Thymus (tissue), 14 donors: ENCODE measurements at places on chromosomes 1 and 21.

- no peaks in the 10 kb centered on the region for H3K4me1 ChIP-seq
- DNase-seq, result no peak
- H3K27ac ChIP-seq, result no peak overlapping the region
- H3K36me3 ChIP-seq, result no peaks in the 10 kb centered on the region
Observed at GRCh38 chr1:17375651-17376050, 3.7 kb downstream of the PADI6 start.

GRCh38 chr1:233394860-233395717 lies 67.6 kb downstream of the MAP3K21 start:
- DNase-seq, result no peak
- no peak overlapping the region for H3K27ac ChIP-seq
- H3K27me3 ChIP-seq, result no peaks in the 10 kb centered on the region
- no peak overlapping the region for H3K4me3 ChIP-seq
- H3K4me1 ChIP-seq, result no peaks in the 10 kb centered on the region
- H3K36me3 ChIP-seq, result no peaks in the 10 kb centered on the region

DNA sequence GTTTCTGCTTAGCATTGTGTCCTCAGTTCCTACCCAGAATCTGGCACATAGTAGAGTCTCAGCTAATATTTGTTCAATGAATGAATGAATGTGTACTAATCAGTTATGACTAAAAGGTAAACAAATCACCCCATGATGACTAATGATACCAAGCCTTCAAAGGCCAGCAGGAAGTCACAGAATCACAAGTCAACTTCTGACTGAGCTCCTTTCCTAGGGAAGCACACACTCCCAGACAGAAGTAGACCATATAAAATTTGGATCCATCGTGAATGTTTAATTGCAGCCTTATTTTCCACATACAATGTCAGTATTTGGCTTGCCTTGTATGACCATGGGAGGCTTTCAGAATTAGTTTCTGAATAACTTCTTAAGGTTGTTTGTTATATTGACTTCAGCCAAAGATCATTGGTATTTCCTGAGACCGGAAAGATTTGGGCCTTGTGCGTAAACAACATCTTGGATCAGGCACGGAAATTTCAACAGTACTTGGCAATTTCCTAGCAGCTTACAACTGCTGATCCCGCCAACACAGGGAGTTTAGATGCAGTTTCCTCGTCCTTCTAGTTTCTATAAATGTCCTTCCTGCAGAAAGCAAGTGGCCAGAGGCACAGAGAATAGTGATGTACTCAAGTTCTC lies 185.9 kb upstream of the ATP1B1 start:
- H3K27ac ChIP-seq, result no peak overlapping the region
- H3K36me3 ChIP-seq, result no peaks in the 10 kb centered on the region
- no peaks in the 10 kb centered on the region for H3K4me1 ChIP-seq
- DNase-seq, result no peak
- no peaks in the 10 kb centered on the region for H3K27me3 ChIP-seq
- H3K4me3 ChIP-seq, result no peak overlapping the region

DNA sequence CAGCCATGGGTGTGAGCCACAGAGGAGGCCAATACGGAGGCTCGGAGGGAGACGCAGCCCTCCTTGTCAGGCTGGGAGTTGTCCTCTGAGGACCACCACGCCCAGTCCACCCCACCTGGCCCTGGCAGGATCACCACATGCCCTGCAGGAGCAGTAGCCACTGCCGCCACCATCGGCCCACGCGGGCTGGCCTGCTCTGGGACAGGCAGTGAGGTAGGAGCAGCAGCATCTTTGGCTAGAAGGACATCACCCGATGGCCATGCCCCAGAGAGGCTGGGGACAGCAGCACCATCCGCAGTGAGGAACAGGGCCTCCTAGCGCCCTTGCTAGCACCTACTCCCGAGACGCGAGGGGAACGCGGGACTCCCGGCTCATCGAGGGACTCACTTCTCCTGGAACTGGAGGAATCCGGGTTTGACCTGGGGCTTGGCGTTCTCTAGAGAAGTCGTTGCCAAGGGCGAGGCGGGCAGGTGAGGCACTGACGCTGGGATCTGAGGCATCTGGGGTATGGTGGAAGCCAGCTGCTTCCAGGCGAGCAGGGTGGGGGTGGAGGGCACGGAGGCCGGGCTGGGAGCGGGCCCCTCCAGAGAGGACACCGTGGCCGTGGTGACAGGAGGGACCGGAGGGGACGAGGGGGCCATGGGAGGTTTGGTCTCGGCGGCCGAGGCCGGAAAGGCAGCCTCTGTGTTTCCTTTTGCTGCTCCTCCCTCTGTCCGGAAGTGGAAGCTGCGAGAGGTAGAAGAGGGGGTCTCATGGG lies 148.9 kb downstream of the CASZ1 start:
- DNase-seq, result no peak
- no peak overlapping the region for H3K4me3 ChIP-seq
- H3K36me3 ChIP-seq, result peaks cover 18% of the 10 kb centered on the region
- H3K27ac ChIP-seq, result no peak overlapping the region

DNA sequence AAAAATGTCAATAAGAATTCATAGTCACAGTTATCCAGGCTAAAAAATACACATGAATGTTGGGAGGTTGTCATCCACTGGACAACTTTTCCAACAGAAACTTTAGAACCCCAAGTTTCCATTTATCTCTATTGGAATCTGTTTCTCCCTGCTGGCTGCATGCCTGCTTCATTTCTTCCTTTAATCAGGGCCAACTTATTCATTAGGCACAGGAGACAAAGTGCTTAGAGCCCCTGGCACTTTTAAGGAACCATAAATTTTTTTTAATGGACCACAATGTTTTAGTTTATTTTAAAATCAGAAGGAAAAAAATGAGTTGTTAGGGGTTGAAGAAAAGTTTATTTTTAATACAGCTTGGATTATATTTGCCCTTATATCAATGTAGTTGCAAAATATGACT lies 26.7 kb upstream of the C2CD2 start:
- H3K36me3 ChIP-seq, result no peaks in the 10 kb centered on the region
- H3K27me3 ChIP-seq, result no peaks in the 10 kb centered on the region
- no peaks in the 10 kb centered on the region for H3K4me1 ChIP-seq
- DNase-seq, result no peak

- H3K4me3 ChIP-seq, result peak within 1 kb of the TSS; percentile 47
- H3K27me3 ChIP-seq, result peaks cover 23% of the 10 kb centered on the region
- H3K36me3 ChIP-seq, result no peaks in the 10 kb centered on the region
Observed at GRCh38 chr1:35573198-35574124, at the start of gene TFAP2E. Gene TFAP2E, plus strand, starts transcription at chr1:35573314. Its CDS starts 264 bp downstream, at chr1:35573578.

- H3K4me3 ChIP-seq, result no peak overlapping the region
- H3K27me3 ChIP-seq, result peaks cover 76% of the 10 kb centered on the region
- H3K4me1 ChIP-seq, result peaks cover 2% of the 10 kb centered on the region
- DNase-seq, result no peak
- H3K36me3 ChIP-seq, result no peaks in the 10 kb centered on the region
- H3K27ac ChIP-seq, result no peak overlapping the region
Observed at GRCh38 chr1:6239950-6240768, 3.8 kb upstream of the HES3 start.

- no peaks in the 10 kb centered on the region for H3K27me3 ChIP-seq
- no peaks in the 10 kb centered on the region for H3K4me1 ChIP-seq
Observed at GRCh38 chr1:238647877-238648276, 738.5 kb upstream of the CHRM3 start.

- H3K4me3 ChIP-seq, result no peak overlapping the region
- no peaks in the 10 kb centered on the region for H3K36me3 ChIP-seq
- H3K27me3 ChIP-seq, result no peaks in the 10 kb centered on the region
- H3K27ac ChIP-seq, result no peak overlapping the region
- DNase-seq, result no peak
Observed at GRCh38 chr1:232768793-232769192, 36.4 kb upstream of the MAP10 start.

DNA sequence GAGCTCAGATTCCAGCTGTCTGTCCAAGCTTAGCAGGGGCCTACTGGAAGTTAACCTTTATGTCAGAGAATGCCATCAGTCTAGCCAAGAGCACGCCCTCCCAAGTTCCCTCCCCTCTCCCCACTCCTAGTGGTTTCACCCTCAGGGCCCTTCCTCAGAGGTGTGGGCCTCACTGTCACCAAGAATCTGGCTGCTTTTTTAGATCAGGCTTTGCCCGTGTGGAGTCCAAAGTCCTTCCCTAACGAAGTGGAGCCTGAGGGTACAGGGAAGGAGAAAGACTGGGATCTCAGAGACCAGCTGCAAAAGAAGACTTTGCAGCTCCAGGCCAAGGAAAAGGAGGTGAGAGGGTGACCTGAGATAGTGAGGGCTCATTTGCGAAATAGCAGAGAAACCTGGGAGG lies 4.1 kb downstream of the C1orf74 start:
- no peak overlapping the region for H3K4me3 ChIP-seq
- H3K27ac ChIP-seq, result no peak overlapping the region
- H3K36me3 ChIP-seq, result peaks cover 40% of the 10 kb centered on the region
- H3K27me3 ChIP-seq, result no peaks in the 10 kb centered on the region
- DNase-seq, result no peak
- peaks cover 10% of the 10 kb centered on the region for H3K4me1 ChIP-seq

DNA sequence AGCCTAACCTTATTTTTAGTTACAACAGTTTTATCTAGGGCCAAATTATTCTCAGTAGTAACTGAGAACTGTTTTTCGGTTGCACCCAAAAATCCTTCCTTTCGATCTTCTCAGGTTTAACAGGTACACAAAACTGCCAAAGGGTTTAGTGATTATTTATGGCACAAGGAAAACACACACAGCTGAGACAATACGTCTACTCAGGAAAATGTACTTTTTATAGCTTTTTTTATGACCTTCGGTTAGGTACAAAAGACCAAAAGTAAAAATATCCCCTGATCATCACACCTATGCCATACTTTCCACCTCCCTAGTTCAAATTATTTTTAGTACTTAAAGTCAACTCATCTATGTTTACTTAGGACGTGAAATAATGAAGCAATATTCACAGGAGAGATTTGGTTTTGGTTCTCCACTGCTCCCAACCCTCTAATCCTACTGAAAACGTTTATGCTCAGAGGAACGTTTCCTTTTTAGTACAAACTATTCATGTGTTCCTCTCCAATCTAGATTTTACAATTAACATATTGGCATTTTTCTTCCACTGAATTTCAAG lies 48.7 kb downstream of the TTLL7 start:
- no peaks in the 10 kb centered on the region for H3K27me3 ChIP-seq
- no peaks in the 10 kb centered on the region for H3K4me1 ChIP-seq
- no peak overlapping the region for H3K4me3 ChIP-seq
- no peak for DNase-seq
- H3K27ac ChIP-seq, result no peak overlapping the region

DNA sequence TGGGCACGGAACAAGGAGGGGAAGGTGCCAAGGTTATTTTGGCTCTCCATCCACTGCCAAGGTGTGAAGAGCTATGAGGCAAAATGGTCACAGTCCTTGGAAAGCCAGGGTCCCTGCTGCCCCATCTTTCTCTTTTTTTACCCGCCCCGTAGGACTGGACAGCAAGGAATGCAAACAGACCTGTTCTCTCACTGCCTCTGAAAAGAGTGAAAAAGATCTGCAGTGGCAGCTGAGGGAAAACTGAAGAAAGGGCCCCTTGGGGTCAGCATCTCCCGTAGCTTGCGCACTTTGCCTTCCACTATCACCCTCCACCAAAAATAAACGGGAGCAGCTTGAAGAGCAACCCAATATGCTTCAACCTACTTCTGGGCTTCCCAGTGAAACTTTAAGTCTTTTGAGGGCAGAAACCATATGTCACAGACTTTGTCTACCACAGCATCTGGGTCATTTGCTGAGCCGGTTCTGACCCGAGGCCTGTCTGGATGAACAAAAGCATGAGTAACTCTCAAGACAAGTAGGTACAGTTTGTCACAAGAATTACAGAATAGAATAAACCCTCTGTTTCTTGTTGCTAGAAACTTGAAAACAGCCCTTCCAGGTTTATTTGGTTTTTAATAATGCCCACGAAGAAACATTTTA lies 9.4 kb upstream of the KIF14 start:
- no peaks in the 10 kb centered on the region for H3K27me3 ChIP-seq
- peaks cover 8% of the 10 kb centered on the region for H3K4me1 ChIP-seq
- DNase-seq, result no peak
- no peaks in the 10 kb centered on the region for H3K36me3 ChIP-seq

GRCh38 chr1:203995228-203995627 lies 77.7 kb upstream of the SOX13 start:
- no peaks in the 10 kb centered on the region for H3K36me3 ChIP-seq
- no peak overlapping the region for H3K4me3 ChIP-seq
- no peaks in the 10 kb centered on the region for H3K4me1 ChIP-seq
- no peak overlapping the region for H3K27ac ChIP-seq
- no peaks in the 10 kb centered on the region for H3K27me3 ChIP-seq
- DNase-seq, result no peak

GRCh38 chr1:96363826-96364225 lies 357.8 kb upstream of the PTBP2 start:
- no peaks in the 10 kb centered on the region for H3K27me3 ChIP-seq
- DNase-seq, result no peak
- H3K27ac ChIP-seq, result no peak overlapping the region

DNA sequence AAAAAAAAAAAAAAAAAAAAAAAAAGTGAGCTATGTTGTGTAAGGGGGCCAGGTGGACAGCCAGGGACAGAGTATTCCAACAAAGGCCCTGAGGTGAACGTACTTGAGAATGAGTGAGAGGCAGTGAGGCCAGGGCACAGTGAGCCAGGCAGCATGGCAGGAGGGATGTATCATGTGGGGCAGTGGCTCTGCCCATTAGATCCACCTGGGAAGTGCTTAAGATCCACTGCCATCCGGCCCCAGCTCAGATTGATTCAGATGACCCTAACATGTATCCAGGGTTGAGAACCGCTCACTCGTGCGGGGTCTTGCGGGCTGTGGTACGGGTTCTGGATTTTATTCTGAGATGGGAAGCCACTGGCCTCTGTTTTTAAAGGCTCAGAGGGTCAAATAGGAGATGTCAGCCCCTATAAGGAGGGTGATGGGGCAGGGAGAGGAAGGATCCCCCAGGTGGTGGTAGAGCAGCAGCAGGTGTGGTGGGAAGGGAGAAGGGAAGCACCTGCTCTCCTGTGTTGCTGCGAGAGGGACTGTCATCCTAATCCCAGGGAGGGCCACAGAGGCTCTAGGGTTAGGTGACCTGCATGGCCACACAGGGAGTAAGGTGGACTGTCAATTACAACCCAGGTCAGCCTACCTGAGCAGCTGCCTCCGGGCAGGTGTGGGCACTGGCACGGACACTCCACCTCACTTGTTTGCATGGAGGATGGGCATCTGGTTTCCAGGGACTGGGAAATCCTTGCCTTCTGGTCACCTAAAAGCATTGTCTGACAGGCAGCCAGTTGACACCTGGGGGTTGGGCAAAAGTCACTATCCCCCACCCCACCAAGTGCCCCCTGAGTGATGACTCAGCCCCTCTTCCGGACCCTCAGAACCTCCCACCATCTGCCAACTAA lies 31.6 kb downstream of the CDK18 start:
- H3K27me3 ChIP-seq, result no peaks in the 10 kb centered on the region
- H3K27ac ChIP-seq, result no peak overlapping the region
- DNase-seq, result no peak
- H3K4me1 ChIP-seq, result no peaks in the 10 kb centered on the region

GRCh38 chr1:81484284-81484683 lies 316.4 kb upstream of the ADGRL2 start:
- DNase-seq, result no peak
- H3K36me3 ChIP-seq, result no peaks in the 10 kb centered on the region
- H3K4me3 ChIP-seq, result no peak overlapping the region

GRCh38 chr1:19535214-19535613 lies 49.9 kb upstream of the CAPZB start:
- no peaks in the 10 kb centered on the region for H3K27me3 ChIP-seq
- H3K4me3 ChIP-seq, result no peak overlapping the region
- H3K4me1 ChIP-seq, result no peaks in the 10 kb centered on the region

GRCh38 chr1:154730259-154730658 lies 122.3 kb upstream of the ADAR start:
- no peak overlapping the region for H3K27ac ChIP-seq
- H3K27me3 ChIP-seq, result no peaks in the 10 kb centered on the region
- peaks cover 38% of the 10 kb centered on the region for H3K4me1 ChIP-seq
- H3K4me3 ChIP-seq, result no peak overlapping the region
- no peaks in the 10 kb centered on the region for H3K36me3 ChIP-seq

- no peaks in the 10 kb centered on the region for H3K4me1 ChIP-seq
- DNase-seq, result no peak
- no peaks in the 10 kb centered on the region for H3K36me3 ChIP-seq
- H3K4me3 ChIP-seq, result no peak overlapping the region
- H3K27ac ChIP-seq, result no peak overlapping the region
Observed at GRCh38 chr1:40303051-40303771, 13.9 kb downstream of the COL9A2 start.
